Cerebellar cortex (tissue), 1 donor: ENCODE measurements at places on chromosomes 16 and 17.

GRCh38 chr17:73841431-73842060 lies 197.3 kb upstream of the SDK2 start:
- DNase-seq, result no peak

- no peak for DNase-seq
These were observed 222.6 kb upstream of the FOXF1 start for GRCh38 chr16:86287664-86288201.

- no peak for DNase-seq
These were observed 4.6 kb upstream of the PYDC1 start for GRCh38 chr16:31221357-31222160.

GRCh38 chr16:76265434-76266045 lies 11.7 kb upstream of the CNTNAP4 start:
- peak; percentile 5 for DNase-seq

GRCh38 chr17:40329839-40330794 lies 21.1 kb downstream of the RARA start:
- peak; percentile 66 for DNase-seq

GRCh38 chr16:5575121-5575520 lies 477.5 kb upstream of the EEF2KMT start:
- DNase-seq, result no peak

GRCh38 chr17:8005967-8006730 lies 3.7 kb downstream of the GUCY2D start:
- DNase-seq, result no peak

DNA sequence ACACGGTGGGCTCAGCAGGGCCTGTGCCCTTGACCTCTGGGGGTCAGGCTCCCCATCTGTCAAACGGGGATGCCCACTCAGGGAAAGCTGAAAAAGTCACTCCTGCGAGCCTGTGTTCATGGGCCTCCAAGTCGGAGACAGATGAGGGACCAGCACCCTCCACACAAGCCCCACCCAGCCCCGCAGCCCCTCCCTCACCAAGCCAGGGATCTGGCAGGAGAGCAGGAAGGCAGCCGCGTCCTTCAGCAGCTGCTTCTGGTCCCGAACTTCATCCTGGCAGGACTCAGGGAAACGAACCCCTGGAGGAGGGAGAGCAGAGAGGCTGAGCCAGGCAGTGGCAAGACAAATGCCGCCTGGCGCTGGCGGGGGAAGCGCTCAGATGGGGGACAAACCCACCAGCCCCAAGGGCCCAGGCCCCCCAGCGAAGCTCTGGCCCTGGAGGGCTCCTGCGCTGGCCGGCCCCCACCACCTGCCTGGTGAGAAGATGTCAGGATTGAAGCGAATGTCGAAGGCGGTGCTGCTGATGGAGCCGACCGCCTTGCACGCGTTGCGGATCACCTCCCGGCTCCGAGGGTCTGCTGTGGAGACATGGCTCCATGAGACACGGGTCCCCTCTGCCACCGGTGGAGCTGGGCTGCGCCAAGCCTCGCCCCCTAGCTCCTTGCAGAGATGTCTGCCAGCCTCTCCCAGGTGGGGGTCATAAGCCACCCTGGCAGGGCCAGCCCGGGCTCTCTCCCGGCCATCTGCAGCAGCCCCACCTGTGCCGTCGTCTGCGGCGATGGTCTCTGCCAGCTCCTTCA lies 15.4 kb downstream of the CLUH start:
- peak; percentile 41 for DNase-seq

GRCh38 chr16:26382586-26382985 lies 684.1 kb upstream of the C16orf82 start:
- DNase-seq, result peak; percentile 74

GRCh38 chr17:65814418-65814817 lies 253.0 kb upstream of the AXIN2 start:
- DNase-seq, result no peak

- DNase-seq, result no peak
These were observed 5.7 kb upstream of the DLX4 start for GRCh38 chr17:49963309-49963625.

DNA sequence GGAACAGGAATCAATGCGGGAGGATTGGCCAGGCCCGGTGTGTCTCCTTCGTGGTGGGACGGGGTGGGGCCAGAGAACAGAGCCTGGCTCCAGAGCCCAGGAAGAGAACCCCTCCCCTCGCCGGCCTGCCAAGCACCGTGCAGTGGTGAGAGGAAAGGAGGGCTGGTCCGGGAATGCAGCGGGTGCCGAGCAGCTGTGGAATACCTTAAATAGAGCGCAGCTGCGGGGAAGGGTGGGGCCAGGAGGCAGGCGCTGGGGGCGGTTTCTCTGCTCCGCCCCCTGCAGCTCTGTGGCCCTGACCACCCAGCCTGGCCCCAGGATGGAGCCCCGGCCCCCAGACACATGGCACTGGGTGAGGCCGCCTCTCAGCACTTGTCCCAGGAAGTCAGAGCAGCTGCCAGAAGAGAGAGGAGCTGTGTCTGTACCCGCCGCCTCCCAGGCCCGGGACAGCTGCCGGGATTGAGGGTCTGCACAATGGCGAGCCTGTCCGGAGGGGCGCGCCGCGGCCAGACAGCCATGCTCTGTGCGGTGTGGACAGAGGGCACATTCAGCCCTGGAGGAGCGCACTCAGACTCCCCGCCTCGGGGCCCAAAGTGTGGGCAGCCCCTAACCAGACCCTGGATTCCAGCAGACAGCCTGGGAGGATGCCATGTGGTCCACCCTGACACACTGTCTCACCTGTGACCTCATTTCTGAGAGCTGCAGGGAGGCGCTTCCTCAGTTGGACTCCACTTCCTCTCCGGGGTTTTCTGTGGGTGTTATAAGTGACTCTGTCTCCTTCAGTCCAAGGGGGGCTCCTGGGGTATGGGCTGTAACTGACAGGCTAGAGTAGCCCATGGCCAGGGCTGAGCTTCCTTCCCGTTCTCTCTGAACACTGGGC lies 268.8 kb downstream of the SEC14L1 start:
- DNase-seq, result no peak

DNA sequence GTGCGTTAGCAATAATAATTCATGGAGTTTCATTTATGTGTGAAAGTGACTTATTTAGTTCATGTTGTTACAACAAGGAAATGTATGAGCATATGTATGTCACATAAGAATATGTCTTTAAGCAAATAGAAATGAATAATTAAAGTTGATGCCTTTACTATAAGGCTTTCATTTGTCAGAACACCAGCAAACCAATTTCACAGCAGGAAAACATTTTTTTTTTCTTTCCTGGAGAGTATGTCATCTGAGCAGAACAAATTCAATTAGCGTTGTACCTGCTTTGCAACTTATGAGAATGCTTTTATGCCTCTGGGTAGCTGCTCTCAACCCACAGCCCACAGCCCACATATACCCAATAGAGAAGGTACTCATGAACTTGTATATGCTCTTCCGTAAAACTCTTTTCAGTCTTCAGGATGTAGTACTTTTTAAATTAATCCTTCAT lies 26.3 kb upstream of the APOH start:
- DNase-seq, result no peak

GRCh38 chr17:17494499-17494869 lies 1.7 kb downstream of the RASD1 start:
- DNase-seq, result peak; percentile 13

GRCh38 chr17:83154311-83155127 lies 75.1 kb downstream of the METRNL start:
- DNase-seq, result no peak

- DNase-seq, result peak; percentile 93
These were observed 12.6 kb upstream of the RNF222 start for GRCh38 chr17:8409966-8410882.

GRCh38 chr17:15284537-15284936 lies 19.4 kb upstream of the PMP22 start:
- DNase-seq, result no peak

- DNase-seq, result no peak
These were observed 47.6 kb downstream of the AKAP1 start for GRCh38 chr17:57132663-57133062.

DNA sequence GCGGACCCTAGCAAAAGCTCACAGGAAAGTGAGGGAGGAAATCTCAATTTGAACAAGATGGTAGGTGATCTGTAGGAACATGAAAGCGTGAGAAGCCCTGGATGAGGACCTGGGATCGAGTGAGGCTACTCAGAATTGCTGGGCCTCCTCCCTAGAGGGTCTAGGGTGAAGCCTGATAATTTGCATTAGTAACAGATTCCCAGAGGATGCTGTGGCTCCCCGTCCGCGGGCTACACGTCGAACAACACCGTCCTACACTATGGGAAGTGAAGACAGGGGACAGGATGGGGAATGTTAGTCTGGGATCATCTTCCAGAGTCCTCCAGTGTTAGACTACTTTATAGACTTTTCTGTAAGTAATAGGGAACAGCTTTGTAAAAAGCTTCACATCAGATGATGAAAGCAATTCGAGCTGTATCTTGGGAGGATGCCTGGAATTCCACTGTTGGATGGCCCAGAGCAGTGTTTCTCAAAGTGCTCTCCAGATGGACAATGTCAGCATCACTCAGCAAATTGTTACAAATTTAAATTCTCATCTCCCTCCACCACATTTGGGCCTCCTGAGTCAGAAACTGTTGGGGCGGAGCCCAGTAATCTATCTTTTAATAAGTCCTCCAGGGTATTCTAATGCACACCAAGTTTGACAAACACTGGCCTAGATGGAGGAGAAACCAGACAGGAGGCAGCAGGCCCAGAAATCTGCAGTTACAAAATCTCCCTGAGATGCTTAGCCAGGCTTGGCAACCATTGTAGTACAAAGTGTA lies 6.5 kb downstream of the FNDC8 start:
- DNase-seq, result no peak

GRCh38 chr17:62070900-62071299 lies 5.8 kb upstream of the MED13 start:
- DNase-seq, result no peak

- no peak for DNase-seq
These were observed 8.3 kb upstream of the CDH5 start for GRCh38 chr16:66358231-66358630.

DNA sequence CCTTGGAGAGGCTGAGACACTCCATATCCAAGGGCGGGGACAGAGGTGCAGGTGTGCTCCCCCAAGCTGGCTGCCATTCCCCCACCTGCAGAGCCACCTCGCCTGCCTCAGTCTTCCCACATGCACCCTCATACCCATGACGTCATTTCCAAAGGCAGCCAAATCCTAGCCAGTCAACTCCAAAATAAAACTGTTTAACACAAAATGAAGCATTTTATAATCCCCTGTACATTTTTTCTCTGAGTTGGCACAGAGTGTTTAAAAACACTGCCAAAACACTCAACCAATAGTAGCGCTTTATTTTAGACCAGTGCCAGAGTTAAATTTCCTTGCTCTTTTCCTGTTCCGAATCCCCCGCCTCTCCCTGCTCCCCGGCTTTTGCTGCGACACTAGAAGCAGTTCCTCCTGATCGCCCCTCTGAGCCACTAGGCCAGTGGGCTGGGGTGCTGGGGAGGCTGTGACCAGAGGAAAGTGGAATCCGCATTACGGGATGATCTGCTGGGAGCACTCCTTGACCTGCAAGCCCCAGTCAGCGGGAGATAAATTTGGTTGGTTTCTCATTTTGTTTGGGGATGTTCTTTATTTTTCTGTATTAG lies 139.5 kb downstream of the ZNF423 start:
- no peak for DNase-seq

DNA sequence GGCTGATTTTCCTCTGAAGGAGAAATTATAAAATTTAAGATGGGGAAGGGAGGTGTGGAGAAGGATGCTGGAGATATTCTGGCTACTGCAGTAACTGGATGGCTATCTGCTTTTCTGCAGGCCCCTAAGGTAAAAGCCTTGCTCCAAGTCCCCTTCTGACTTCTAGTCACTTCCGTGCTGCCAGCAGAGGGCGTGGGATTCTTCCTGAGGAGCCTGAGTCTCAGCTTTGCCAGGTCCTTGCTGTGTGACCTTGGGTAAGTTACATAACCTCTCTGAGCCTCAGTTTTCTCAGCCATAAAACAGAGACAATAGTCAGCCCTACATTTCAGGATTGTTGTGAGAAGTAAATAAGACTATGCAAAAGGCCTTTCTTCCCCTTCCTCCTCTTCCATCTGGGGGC lies 24.3 kb upstream of the TMEM220 start:
- DNase-seq, result peak; percentile 43

DNA sequence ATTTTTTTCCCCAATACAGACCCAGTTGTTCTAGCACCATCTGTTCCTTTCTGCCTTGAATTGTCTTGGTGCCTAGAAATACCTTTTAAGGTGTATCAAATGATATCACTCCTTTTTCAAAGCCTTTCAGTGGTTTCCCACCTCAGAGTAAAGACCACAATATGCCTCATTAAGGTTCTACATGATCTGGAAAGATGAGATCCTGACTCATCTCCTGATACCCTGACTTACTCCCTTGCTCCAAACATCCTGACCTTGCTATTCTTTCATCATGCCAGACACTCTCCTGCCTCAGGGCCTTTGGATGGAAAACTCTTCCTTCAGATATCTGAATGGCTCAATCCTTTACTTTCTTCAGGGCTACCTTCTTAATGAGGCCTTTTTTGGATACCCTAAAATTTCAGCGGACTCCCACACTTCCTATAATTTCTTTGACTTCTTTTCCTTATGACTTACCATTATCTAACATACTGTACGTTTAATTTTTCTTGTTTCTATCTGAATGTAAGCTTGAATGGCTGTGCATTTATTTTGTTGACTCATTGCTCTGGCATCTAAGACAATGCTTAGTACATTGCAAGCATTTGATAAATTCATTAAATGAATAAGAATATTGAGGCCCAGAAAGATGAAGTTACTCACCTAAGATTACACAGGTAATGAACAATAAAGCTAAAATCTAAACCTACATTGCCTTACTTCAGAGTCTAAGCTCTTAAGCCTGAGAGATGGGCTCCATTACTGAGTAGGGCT lies 19.2 kb downstream of the FLOT2 start:
- no peak for DNase-seq

DNA sequence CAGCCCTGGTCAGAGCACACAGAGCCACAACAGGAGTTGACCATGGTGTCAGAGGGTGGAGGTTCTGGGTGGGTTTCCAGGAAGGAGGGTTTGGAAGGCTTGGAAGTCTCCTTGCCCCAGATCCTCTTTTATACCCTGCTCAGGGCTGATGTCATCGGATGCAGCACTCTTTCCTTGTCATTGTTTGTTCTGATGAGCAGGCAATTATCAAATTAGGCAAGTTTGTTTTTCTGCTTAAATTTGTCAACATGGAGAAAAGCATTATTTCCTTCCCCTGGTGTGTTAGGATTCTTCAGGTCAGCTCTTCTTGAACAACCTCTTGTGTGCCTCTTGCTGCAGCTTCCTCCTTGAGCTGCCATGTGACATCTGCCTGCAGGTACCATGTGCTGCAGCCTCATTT lies at the start of gene KRTAP4-4:
TSS of gene KRTAP4-4 (minus strand) at position 101 of the 400 bp plus-strand sequence. CDS start at position 44, 57 bp downstream.
- DNase-seq, result no peak

DNA sequence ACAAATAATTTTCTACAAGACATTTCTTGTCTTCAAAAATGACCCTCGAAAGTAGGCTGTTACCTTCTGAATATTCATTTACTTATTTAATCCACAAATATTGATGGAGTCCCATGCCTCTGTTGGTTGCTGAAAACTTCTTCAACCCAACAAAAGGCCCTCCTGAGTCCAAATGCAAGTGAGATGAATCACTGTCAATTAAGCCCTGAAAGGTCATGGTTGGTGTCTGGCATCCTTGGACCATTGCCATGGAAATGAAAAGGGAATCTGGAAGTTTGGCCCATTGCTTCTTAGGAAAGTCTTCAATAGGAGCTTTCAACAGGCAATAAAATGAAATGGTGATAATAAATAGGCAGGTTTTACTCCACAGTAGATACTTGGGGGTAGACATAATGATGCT lies 364.7 kb upstream of the DYNLRB2 start:
- DNase-seq, result no peak
